ENCODE measurements at places on chromosomes 6 and 20.

GRCh38 chr6:168746013-168746412 lies 305.0 kb downstream of the SMOC2 start:
- DNase-seq = no peak

DNA sequence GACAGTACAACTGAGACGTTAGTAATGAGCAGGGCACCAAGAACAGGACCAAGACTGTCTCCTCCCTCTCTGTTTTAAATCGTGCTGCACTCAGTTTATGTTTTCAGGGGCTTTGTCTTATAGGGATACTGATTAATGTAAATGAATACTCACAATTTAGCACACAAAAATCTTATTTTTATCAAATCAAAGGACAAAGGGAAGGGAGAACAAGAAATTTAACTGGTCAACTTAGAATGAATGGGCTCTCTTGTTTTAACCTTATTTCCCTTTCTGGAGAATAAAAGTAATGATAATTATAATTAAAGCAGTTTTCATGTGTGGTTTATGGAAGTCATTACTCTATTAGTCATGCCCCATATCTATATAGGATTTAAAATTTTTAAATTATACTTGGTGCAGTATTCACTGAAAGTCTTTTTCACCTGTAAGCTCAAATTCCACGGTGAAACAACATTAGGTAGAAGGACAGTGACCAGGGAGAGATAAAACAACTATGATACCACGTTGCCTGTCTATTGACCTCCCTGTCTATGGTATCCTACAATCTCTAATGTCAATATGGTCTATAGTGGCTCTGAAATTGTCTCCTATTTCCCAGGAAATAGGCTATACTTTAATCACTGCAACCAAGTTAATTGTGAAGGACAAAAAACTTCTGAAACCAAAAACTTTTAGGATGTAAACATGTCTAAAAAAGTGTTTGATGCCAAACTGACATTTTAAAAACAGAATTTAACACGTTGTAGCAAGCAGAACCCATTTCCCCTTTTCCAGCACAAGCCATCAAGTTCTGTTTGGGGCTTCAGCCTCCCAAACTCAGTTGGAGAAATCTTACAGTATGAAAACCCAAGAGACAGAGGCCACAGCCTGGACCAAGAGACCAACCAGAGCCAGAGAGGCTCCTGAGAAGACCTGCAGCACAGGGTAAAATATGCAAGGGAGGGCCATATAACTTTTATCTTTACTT lies 15.0 kb downstream of the ELOVL5 start:
- DNase-seq = no peak

DNA sequence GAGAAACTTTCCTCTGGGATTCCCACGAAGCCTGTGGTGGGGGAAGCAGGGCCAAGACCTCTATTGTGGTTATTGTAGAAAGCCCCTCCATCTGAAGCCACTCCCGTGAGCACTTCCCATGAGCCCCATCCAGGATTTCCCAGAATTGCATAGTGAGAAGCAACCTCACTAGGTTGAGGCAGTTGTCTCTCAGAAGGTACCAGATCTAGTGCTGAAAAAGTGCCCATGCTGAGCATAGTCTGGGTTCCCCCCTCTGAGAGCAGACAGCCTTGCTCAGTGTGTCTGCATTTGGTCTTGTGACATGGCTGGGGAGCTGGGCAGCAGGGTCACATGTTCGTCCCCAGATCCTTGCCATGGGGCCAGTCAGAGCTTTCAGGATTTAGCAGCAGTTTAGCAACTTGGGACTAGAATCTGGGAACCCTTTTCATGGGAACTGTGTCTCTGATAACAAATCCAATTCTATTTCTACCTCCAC lies 38.6 kb downstream of the SLC9A8 start:
- no peak for DNase-seq

- no peak for DNase-seq
These were observed 28.2 kb upstream of the TCFL5 start for GRCh38 chr20:62889871-62890270.

DNA sequence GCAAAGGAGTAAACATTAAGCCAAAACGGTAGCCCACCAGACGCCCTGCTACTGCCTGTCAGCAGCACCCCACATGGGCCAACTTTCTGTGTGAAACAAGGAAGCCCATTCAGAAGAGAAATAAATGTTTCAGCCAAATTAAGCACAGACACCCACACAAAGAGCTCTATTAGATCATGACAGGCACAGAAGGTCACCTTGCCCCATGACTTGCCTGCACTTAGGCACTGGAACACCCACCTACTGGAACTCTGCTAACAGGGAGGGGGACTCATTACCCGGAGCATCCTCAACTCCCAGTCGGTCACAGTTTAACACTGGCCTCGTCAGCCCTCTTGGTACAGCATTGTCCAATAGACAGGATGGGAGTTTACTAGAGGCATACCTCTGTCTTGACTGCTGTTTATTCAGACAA lies 31.8 kb downstream of the GFOD1 start:
- DNase-seq = no peak

- DNase-seq = no peak
These were observed 295.2 kb downstream of the EPHA7 start for GRCh38 chr6:93124006-93124632.

GRCh38 chr6:122494665-122495272 lies 23.2 kb upstream of the SERINC1 start:
- no peak for DNase-seq

DNA sequence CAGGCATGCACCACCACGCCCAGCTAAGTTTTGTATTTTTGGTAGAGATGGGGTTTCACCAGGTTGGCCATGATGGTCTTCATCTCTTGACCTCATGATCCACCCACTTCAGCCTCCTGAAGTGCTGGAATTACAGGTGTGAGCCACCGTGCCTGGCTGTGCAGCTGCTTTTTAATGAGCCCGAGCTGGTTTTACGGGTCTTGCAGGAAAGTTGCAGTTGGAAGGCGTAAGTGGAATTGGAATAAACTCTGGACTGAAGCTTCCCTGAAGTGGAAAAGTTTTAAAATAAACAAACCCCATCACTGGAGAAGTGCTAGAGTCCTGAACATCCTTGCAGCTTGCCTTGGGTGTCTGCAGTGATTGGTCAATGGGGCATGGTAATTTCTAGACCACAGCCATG lies 40.4 kb downstream of the KIF25 start:
- DNase-seq = no peak

DNA sequence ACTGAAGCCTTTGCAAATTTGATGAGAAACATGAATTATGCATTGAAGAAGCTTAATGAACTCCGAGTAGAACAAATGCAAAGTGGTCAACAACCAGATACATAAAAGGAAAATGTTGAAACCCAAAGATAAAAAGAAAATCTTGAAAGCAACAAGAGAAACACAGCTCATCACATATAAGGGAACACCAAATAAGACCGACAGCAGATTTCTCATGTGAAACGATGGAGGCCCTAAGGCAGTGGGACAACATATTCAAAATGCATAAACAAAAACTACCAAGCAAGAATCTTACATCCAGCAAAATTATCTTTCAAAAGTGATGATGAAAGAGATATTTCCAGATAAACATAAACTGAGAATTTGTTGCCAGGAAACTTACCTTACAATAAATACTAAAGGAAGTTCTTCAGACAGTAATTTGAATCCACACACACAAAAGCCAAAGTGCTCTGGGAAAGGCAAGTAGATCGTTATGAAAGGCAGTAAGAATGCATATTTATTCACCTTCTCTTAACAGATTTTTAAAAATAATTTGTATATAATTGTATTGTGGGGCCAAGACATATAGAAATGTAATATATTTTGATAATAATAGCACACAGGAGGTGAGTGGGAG lies 22.5 kb downstream of the SLC52A3 start:
- DNase-seq = no peak

GRCh38 chr20:56222945-56223344 lies 25.6 kb upstream of the MC3R start:
- DNase-seq = no peak

DNA sequence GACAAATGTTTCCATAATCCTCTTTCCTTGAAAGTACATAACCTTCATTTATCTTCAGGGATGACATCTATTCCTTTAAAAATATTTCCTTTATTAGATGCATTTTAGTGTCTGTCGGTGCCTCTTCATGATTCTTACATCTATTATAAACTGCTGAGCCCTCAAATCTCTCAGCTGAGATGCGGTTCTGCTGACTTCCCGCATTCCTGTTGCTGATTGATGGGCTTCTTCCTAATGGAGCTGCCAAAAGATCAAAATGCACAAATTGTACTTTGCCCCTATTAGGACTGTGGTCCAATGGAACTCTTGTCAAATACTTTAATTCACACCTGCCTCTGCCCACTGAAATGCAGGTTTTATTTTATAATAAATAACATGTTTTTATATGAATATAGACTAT lies 78.7 kb upstream of the SAMD5 start:
- no peak for DNase-seq

- no peak for DNase-seq
These were observed 114.6 kb downstream of the PDE10A start for GRCh38 chr6:165548450-165548849.

DNA sequence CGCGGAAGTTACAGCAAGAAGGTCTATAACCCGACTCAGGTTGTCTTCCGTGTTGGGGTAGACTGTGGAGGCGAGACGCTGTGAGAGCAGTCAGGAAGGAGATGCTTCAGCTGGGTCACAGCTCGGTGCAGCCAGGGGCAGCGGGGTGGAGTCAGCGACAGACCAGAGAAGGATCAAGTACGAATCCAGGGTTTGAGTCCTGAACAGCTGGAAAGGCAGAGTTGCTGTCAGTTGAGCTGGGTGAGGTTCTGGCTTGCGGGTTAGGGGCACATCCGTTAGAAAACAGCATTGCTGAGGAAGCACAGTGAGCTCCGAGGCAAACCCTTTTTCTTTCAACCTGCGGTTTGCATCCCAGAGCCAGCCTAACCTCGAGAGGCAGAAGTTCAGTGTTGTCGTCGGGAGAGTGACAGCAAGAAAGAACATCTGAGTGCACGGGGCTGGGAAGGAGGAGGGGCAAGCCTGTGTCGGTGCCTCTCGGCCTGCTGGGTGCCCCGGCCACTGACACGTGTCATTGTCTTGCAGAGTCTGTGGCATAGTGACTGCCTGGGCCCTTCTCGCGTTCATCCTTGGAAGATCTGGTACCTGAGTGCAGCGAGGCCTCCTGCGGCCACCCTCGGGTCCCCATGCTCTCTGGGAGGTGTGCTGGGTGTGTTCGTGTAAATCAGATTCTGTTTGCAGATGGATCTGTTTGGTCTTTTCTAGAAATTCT lies 20.0 kb downstream of the PNLDC1 start:
- peak; percentile 50 for DNase-seq

DNA sequence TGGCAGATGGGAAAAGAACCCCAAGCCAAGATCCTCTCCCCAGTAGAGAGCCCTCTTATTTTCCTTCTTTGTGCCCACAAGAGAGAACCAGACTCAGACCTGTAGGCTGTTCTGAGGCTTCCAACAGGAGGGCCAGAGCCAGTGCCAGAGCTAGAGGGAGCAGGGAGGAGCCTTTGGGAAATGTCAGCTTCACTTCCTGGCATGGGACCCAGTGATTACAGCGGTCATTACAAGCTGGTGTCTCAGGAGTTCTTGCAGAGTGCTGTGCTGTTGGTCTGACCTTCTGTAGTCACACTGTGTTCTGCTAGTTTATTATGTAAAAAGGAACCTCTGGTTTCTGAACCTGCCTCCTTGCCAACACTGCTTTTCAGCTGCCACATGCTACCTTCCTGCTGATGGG lies 38.9 kb downstream of the STK35 start:
- DNase-seq = no peak

DNA sequence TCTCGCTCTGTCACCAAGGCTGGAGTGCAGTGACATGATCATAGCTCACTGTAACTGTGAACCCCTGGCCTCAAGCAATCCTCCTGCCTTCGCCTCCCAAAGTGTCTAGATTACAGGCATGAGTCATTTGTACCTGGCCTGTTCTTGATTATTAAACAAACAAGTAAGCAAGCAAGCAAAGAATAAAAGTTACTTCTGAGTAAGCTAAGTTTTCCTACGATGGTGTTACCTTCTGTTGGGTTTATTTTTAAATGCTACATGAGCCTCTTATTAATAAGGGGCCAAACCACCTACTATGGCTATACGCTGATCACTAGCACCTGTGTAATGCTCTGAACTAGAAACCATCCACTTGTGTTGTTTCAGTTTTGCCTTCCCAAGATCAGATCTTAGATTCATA lies 50.8 kb downstream of the IL22RA2 start:
- peak; percentile 64 for DNase-seq

- no peak for DNase-seq
These were observed 70.5 kb upstream of the ZNF217 start for GRCh38 chr20:53664121-53664520.

GRCh38 chr6:54892831-54893230 lies 46.3 kb downstream of the FAM83B start:
- no peak for DNase-seq

- no peak for DNase-seq
These were observed 76.5 kb downstream of the PTPN1 start for GRCh38 chr20:50586531-50587232.

- no peak for DNase-seq
These were observed 17.8 kb downstream of the LRFN2 start for GRCh38 chr6:40569162-40569910.

DNA sequence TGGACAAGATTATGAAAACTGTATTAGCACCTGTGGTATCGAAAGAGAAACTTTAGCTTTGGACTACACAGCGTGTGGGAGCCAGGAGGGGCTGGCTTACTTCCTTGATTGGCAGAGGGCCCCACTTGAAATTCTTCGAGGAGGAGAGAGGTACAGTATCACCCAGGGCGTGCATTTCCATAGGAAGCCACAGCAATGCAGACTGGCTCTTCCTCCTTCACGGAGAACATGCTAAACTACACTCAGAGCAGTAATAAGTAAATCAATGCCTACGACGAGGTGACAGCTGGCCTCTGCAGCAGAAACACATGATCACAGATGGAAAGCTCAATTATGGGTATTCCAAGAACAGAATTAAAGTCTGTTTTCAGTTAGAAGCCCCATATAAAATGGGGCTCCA lies 44.2 kb downstream of the MYLK4 start:
- no peak for DNase-seq

DNA sequence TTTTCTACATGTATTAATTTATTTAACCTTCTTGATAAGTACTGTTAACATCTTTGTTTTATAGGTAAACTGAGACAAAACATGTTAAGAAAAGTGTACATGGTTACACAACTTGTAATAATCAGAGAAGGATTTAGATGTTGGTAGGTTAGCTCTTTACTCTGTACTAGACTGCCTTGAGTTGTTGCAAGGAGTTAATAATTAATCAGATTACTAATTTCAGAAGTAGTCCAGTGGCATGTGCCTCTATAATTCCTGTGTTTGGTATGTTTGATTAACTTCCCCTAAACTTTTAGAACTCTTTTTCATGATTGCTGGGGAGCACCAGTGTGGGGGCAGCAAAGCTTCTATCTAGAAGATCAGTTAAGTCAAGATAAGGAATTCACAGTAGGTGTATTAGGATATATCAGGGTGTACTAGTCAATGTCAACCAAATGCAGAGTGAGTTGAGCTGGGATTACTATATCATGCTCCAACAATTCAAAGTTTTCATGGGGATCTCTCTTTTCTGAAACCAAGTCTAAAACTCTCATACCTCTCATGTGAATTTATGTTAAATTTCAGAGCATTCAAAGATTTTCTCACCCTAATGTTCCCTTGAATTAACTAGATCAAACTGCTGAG lies 129.7 kb upstream of the AHI1 start:
- DNase-seq = no peak

DNA sequence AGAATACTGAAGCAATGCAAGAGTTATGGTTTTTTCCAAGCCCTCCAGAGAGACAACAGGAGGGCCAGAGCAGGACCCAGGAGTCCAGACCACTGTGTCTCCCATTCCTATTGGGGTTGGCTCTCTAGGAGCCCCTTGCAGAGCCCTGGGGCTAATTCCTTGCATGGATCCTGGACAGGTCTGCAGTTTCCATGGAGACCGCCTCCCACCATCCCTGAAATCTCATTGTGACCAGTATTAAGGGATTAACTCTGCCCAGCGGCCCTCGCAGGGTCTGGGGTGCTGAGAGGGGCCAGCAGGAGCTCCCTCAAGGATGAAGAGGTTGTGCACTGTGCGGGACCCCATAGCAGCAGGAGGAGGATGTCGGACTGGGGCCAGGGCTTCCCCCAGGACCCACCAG lies 34.8 kb downstream of the HNF4A start:
- DNase-seq = no peak

Measured in Peyer's patch (tissue), 4 donors.